ENCODE measurements at places on chromosomes 5 and 9.

- DNase-seq, result no peak
These were observed 36.2 kb upstream of the GABRP start for GRCh38 chr5:170747357-170747756.

DNA sequence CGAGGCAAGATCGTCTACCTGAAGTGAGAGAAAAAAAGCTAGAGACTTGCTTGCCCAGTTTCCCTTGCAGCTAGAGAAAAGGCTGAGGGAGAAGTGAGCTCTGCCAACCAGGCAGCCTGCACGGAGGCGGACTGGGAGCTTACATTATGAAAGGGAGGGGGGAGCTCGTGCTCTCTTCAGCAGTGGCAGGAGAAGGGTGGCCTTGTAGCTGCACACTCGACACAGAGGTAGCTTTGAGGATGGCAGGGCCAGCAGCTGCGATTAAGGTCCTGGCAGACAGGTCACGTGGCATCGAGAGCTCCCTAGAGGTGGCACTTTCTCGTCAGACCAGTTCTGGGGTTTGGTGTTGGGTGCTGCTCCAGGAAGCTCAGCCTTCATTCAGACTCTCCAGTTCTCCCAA is 26.7 kb downstream of the APBA1 start:
- peak; percentile 72 for DNase-seq

DNA sequence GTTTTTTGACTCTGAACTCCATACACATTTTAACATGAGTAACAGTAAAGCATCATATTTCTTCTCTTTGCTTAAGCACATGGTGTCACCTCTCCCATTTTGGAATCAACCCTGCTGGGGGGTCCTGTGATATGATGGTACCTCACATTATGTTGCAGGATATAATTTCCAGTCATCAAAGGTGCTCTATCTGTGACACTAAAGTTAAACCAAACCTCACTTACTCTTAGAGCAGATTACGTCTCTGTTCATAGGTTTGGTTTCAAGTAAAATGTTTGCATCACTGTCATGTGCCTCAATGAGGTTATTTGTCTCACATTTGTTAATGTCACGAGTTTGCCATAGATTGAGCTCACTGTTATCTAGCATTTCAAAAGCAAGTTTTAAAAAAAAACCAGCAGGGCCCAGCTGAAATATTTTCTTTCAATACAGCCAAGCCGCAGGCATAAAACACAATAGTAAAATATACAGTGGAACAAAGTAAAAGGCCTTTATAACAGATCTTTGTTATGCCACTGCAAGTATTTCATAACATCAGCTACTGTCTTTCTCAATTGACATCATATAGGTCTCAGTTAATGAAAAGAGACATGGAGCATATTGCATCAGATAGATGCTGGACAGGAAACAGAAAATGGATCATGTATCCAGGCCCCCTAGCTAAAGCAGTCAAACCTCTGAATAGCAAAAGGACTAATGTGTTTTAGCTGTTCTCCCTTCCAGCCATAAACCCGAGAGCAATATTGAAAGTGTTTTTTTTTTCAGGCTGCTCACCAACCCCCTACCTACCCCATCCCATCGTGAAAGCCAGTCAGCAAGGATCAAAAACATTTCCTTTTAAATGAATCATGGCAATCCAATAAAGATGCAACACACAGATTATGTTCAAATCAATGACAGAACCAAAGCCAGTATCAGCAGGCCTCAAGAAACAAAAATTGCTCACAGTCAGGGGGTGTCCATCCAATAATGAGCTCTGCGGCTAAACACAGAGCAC is 182.1 kb upstream of the ITGA1 start:
- no peak for DNase-seq

GRCh38 chr9:91192381-91193086 is 169.2 kb downstream of the AUH start:
- DNase-seq, result no peak

DNA sequence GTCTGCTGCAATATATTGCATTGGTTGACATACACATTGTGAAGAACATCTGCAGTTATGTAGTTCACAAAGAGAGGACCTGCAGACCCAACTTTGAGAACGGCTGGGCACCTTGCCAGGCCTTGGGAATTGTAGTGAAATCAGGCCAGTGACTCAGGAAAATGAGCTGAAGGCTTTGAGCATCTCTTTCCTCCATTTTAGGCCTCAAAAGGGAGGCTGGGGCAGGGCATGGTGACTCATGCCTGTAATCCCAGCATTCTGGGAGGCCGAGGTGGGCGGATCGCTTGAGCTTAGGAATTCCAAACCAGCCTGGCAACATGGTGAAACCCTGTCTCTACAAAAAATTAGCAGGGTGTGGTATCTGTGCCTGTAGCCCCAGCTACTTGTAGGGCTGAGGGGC is 1.4 kb upstream of the IPPK start:
- DNase-seq, result no peak

DNA sequence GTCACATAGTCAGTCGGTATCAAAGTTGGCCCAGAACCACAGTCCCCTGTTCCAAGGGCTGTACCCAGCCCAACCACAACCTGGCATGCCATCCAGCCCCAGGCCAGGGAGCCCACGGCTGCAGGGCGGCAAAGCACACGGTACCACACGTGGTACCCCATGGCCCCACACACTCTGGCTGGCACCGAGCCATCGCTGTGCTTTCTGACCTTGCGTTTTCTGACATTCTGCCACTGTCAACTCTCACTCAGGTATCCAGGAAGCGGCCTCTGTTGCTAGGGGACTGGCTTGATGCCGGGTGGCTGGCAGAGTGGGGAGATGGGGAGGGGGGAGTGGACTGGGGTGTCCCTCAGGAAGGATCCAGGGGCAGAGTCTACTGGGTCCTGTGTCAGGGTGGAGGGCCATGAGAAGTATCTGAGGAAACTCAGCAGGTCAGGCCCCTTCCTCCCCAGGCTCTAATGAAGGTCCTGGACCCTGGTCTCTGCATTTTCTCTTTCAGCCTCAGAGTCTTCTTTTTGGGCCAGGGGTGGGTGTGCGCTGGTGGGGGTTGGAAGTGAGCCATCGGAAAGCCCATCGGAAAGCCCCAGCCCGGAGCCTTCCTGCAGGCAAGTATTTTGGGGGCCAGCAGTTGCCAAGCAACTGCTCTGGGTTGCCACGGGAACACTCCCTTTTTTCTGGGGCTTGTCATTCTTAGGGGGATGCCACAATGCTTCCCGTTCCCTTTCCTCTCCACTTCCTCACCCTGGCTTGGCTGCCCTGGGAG is 21.0 kb upstream of the RALGDS start:
- DNase-seq, result no peak

- no peak for DNase-seq
These were observed 118.1 kb downstream of the NUDT12 start for GRCh38 chr5:103444333-103445038.

DNA sequence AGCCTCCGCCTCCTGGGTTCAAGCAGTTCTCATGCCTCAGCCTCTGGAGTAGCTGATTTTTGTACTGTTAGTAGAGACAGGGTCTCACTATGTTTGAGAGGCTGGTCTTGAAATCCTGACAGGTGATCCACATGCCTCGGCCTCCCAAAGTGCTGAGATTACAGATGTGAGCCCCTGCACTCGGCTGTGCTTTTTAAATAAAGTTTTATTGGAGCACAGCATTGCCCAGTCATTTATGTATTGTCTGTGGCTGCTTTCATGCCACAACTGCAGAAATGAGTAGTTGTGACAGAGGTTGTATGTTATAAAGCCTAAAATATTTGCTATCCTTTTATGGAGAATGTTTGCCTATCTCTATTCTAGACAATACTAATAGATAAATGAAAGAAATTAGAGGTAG is 169.2 kb downstream of the AOPEP start:
- no peak for DNase-seq

DNA sequence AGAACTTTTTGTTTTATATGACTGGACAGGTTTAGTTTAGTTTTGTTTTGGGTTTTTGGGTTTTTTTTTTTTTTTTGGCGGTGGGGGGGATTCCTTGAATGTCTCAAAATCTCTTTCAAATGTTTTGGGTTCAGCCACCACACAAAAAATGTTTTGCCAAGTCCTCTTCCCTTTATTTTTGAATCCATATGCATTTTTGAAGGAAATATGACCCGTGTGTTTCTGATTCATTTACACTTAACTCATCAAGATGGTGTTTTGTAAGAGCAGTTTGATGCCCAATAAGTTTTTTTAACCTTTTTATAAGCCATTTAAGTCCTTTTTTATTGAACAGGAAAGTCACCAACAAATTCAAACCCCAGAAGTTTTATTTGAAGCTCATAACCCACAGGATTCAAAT is 209.8 kb downstream of the CWC27 start:
- DNase-seq, result no peak

- no peak for DNase-seq
These were observed 815.8 kb downstream of the EFNA5 start for GRCh38 chr5:106854922-106855321.

DNA sequence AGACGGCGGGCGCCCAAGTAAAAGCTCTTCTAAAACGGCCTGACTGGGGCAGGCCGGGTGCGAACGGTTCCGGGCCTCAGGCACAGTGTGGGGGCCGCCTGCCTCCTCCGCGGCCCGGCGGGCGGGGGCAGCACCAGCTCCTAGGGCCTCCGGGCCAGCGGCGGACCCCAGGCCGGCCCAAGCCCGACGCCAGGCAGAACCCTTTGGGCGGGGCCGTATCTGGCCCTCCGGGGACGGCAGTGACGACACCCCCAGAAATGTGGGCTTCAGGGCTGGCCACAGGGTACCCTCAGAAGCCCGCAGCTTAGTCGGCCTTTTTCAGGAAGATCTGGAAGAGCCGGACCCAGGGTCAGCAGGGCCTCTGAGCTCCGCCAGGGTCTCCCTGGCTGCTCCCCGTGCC is 4.0 kb downstream of the LTC4S start:
- DNase-seq, result no peak

DNA sequence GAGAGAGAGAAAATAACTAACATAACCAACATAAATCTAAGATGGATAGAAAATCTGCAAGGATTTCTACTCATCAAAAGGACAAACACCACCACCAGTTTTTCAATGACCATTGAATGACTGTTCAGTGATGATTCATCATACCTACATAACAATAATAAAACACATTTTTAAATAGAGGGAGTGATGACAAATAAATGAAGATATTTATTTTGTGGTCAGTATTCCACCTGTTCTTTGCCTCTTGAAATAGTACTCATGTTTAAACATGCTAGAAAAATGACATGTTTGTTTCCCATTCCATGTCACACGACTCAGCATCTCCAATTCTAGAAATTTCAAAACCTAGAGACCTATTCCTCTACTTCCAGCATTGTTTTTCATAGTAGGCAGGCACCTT is 34.6 kb upstream of the ADAMTS16 start:
- no peak for DNase-seq

- no peak for DNase-seq
These were observed 88.6 kb downstream of the SLC28A3 start for GRCh38 chr9:84251921-84252320.

DNA sequence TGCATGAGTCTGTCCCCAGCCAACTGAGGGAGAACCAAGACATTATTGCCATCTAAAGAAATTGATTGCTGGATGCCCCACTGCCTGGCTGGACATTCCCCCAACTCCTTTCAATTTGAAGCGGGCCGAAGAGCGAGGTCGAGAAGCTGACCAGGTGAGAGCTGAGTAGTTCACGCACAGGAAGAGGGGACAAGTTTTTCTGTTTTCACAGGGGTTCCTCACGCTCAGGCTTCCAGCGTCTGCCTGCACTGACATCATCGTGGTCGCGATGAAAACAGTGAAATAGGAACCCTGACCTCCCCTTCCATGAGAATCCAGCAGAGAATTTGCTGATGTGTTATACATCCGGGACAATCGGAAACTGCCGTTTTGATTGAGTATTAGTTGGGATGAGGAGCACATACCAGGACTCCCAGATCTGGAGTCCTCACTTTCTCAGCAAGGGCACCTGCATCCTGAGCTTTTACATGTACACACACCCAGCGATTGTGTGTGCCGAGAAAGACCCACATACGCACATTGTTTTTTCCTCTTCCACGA is 3.1 kb upstream of the DMRT3 start:
- no peak for DNase-seq

- no peak for DNase-seq
These were observed 55.8 kb downstream of the GNAQ start for GRCh38 chr9:77975806-77976205.

DNA sequence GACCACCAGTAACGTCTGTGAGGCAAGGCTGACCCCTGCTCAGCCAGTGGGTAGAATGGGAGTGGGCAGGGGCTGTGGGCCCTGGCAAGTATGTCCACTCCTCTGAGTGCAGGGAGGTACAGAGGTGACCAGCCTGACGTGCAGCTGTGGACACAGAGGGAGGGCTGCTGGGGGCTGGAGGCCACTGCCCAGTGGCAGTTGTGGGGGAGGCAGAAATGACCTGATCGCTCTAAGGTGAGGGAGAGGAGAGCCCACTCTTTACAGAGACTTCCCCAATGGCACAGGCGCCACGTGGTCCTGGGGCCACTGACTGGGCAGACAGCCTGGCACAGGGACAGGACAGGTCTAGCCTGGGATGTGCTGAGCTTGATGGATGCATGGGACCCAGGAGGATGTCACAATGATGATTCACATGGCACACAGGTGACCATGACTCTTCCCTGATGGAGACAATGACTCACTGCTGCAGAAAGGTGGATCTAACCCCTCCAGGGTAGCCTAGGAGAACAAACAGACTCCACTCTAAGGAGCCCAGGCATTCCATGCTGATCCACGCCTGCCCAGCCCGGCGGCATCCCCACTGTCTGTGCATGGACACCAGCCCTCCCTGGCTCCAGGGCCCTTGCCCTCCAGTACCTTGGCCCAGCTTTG is 7.7 kb downstream of the LPCAT1 start:
- DNase-seq, result no peak

DNA sequence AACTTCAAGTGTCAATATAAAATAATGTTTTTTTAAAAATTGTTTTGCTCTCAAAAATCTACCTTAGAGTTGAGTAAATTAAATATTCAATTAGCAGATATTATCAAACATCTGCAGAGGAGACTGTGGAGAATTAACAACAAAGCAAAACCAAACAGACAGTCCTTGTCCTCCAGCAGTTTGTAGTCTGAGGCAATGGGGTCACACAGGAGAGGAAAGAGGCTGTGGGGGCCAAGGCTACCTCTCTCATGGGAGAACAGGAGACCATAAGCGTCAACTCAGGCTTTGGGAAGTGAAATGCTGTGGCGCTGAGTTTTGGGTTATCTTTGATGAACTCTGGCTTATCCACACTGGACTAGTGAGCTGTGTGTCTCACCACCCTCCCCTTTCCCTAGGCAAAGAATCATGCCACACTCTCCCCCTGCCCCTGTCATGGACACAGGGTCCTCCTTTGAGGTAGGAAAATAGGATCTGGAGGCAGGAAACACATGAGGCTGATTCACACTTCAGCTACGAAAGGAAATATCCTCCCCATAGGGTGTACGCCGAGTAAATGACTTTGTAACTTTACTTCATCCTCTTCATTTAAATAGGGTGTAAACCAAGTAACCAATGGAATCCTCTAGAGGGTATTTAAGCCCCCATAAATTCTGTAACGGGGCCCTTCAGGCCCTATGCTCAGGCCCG is 152.7 kb downstream of the FSTL4 start:
- DNase-seq, result no peak

Measured in NCI-H1436 (cell line).